ENCODE measurements at places on chromosomes 7 and 10.
A peak's percentile ranks its signal among the peaks of the same experiment; 100 is the strongest.

DNA sequence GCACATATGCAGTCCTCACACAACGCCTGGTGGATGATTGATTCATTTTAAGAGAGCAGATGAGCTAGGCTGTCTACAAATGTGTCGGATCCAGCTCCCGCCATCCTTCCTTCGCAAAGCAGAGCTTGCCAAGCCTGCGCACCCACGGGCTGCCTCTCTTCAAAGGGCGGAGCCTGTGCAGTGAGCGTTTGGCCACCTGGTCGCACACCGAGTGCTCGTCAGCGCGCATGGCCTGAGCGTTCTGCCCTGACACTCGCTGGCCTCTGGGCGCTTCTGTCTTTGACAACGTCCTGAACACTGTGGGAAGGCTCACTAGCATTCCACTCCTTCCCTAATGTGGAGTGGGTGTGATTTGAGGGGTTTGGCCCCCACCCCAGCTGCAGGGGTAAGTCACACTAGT is 47.1 kb upstream of the TMEM72 start:
- no peak for DNase-seq

- DNase-seq: no peak
Observed at GRCh38 chr10:125147971-125148439, 12.4 kb downstream of the CTBP2 start.

GRCh38 chr7:102236592-102237287 is 49.9 kb upstream of the SH2B2 start:
- DNase-seq: peak; percentile 52

GRCh38 chr7:155161690-155162089 is 91.6 kb downstream of the HTR5A start:
- no peak for DNase-seq

DNA sequence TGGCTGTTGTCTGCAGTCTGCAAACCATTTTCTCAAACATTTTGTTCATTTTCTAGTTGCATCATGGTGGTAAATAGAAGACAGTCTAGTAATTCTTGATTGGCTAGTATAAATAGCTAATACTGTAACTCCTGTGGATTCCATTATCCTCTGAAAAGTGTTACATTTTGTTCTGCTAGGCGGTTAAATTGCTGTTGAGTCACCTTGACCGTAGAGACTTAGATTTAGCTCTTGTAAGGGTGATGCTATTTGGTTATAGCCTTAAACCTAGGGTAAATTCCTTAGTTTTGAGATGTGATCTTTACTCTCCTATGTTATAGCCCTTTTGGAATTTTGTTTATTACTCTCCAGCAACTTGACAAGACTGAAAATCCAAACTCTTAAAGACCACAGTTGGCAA is 58.8 kb downstream of the SHOC2 start:
- no peak for DNase-seq

DNA sequence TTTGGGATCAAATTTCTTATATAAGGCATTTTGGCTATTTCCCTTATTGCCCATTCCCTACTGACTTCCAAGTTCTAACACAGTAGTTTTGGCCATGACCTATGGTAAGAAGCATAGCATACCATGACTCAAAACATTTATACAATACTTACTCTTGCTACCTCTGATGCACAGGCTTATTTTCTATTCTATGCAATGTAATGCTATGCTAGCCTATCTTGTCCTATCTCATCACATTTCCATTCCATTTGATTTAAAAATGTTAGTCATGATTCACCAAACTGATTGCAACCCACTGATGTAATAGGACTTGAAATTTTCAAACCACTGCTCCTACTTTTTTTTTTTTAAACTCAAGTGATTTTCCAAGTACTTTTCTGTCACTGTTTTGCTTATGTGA is 658.5 kb downstream of the TYW1 start:
- DNase-seq: no peak

DNA sequence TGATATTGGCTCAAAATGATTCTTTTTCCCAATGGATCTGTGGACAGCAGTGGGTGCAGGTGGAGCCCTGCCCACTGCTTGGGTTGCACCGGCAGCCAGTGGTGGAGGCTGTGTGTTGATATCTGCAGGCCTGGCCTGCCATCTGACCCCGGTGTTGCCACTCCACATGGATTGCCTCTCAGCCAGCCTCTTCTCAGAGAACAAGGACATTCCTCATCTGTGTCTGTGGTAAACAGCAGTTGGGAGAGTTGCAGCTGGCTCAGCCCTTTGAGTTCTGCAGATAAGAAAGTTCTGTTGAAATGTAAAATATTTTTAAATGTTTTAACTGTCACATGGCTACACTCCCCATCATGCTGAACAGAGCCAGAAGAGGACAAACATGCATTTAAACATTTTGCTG is 374.9 kb upstream of the CELF2 start:
- DNase-seq: no peak

GRCh38 chr10:19750972-19751371 is 65.3 kb upstream of the PLXDC2 start:
- no peak for DNase-seq

GRCh38 chr7:138549082-138549481 is 89.0 kb downstream of the TRIM24 start:
- no peak for DNase-seq

DNA sequence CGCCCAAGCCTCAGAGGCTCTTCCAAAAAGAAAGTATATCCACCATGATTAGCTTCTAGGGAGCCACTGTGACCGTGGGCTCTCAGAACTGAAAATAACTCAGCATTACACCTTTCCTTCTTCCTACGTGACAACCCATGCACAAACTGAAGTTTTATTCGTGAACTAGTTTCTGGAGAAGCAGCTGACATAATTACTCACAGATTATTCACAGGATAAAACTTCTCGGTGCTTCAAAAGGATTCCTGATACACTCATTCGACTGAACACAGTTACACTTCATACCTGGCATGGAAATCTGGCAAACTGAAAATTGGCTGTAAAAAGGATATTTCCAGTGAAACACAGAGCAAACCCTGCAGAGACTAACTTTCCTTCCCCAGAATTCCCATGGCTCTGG is 139.2 kb upstream of the PTER start:
- no peak for DNase-seq

GRCh38 chr10:127046975-127047877 is 142.0 kb downstream of the DOCK1 start:
- DNase-seq: no peak

DNA sequence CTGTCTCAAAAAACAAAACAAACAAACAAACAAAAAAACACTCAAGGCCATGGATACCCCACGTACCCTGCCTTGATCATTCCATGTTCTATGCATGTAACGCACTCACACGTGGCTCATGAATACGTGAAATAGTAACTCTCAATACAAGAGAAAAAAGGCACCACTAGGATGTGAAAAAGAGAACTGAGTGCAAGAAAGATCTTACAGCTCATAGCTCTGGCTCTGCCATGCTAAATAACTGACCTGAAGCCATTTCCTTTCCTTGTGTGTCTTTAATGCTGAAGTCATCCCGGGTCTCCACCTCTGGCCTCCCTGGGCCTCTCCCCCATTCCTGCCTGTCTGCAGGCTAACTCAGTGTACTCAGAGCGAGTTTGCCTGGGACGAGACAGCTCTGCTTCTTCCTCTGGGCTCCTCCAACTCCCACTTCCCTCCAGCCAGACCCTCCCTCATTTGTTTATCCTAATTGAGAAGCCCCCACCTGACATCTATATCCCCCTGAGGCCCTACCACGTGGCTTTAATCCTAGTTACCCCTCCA is 117.3 kb downstream of the PRPF18 start:
- no peak for DNase-seq

DNA sequence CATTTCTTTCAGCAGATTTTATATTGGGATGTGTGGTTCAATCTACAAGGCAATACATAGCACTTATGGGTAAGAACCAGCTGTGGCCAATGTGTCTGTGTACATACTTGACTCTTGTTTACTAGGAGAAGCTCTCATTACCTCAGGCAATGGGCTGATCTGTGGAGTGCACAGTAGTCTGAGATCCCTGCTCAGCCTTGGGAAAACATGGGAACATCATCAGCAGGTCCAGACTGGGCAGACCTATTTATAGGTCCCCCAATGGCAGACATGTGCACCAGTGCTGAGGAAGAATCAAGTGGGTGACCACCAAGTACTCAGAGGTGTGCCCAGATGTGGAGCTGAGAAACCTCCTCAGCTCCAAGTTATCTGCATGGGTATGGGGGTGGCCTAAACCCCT is 349.7 kb downstream of the KIF20B start:
- DNase-seq: no peak

- no peak for DNase-seq
Observed at GRCh38 chr7:47837826-47838225, 110.4 kb downstream of the PKD1L1 start.

DNA sequence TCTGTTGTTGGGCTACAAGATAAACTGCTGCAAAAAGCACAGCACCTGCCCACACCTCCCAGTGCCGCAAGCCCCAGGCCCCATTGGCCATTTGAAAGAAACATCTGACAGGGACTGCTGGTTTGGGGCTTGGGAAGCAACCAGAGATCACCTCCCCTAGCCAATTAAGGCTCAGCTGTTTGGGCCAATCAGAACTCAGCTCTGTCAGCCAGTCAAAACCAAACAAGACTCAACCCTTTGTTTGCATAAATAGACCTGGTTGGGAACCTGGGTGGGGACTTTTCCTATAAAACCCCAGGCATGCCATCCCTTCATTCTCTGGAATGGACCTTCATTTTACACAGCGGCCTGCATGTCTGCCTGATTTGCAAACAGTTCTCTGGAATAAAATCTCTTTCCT is 17.2 kb upstream of the NME8 start:
- DNase-seq: no peak

DNA sequence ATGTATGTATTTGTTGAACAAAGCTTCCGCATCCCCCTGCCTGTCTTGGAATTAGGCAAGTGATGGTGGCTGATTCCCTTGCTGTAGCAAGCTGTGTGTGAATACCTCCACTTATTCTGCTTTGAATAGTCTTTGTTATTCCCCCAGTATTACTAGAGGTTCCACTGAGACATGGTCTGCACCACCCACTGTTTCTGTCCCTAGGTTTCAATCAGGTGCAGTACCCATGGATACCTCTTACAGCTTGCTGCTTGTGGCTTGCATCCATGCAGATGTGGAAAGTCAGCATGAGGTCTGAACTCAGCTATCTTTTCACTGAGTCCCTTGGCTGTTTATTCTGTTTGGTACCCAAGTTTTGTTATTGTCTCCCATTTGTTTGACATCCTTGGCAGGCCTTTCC is 447.4 kb downstream of the GRM8 start:
- no peak for DNase-seq

DNA sequence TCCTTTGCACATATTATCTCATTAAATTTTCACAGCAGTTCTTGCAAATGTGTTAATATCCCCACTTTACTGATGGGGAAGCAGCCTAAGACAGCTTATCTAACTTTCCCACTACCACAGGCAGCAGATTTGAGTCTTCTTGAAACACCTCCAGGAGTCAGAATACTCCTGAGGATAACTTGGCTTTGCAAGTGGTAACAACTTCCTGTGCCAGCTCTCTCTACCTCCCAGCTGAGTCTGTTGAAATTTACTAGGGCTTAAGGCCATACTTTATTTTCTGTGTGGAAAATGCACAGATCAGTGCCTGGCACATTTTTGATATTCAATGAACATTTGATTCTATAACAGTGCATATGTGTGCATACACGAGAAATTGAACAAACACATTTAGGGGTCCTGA is 136.1 kb upstream of the COBL start:
- DNase-seq: no peak

DNA sequence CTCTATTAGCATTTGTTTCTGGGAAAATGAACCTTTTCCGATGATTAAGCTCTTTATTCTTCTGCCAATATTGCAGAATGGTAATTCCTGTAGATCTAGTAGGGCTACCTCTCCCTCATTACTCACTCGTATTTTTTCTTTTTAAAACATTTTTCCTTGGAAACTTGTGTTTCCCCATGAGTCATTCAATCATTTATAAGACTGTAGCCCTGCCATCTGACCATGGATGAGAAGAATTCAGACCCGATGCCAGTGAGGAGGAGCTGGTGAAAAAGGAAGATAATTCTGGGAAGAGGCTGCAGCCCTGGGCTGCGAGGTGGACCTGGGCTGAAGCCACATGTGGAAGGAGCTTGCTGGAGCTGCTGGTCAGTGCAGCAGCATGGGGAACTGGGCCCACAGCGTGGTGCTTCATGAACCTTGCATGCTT is 242.8 kb downstream of the KLF6 start:
- no peak for DNase-seq

DNA sequence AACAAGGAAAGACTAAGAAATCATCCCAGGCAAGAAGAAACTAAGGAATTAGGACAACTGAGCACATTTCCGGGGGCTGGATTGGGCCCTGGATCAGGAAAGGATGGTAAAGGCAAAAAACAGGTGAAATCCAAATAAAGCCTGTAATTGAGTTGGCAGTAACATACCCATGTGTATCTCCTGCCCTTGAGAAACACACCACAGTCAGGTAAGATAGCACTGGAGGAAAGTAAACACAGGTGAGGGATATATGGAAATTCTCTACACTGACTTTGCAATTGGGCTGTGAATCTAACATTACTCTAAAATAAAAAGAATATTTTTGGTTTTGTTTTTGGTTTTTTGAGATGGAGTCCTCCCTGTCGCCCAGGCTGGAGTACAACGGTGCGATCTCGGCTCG is 140.2 kb upstream of the FRMD4A start:
- DNase-seq: no peak

GRCh38 chr10:17344206-17344605 is 110.2 kb downstream of the ST8SIA6 start:
- DNase-seq: no peak

DNA sequence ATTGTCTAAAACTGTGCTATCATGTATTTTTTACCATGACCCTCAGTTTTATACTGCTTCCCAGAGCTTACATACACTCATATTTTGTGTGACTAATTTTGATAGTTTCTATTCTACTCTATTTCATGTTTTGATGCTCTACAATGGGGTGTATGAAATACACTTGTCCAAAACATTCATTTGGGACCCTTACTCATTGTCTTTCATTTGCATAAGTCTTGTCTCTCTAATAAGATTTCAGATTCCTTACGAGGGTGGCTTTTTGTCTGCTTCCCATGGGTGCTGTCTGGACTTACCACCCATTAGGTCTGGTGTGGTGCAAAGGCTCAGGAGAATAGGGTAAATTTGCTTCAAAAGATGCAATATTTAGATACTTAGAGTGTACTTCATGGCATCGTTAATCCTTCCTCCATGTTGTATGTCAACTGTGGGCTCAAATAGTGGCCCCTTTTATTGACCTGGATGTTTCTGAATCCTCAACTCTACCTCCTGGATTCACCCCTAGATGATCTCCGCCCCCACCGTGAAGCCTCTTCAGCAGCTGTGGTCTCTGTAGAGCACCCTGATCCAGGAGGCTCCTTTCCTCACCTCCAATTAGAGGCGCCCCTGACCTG is 3.6 kb upstream of the GIMAP5 start:
- peak; percentile 58 for DNase-seq

GRCh38 chr7:7002418-7003062 is 176.5 kb upstream of the CCZ1B start:
- no peak for DNase-seq
